T-helper 17 cell (primary cell): ENCODE measurements at places on chromosomes 6 and 20. TPM values are rescaled to one million over a fixed set of nuclear protein-coding genes. Genes with fewer than 3 reads are reported as not detected.

BNIP5 gene
- total RNA-seq = not detected

CLIC5 gene
- 7.2 TPM for total RNA-seq

RIPOR2 gene
- total RNA-seq = 364 TPM

TBC1D7 gene
- 9.1 TPM for total RNA-seq

PNLDC1 gene
- total RNA-seq = not detected

PPP1R14C gene
- not detected for total RNA-seq

GCNT2 gene
- 4.0 TPM for total RNA-seq

C6orf132 gene
- not detected for total RNA-seq

GRIK2 gene
- not detected for total RNA-seq

MMP24 gene
- 0.16 TPM for total RNA-seq

SAMD3 gene
- 14.5 TPM for total RNA-seq

SAMD5 gene
- total RNA-seq = not detected

JPH2 gene
- not detected for total RNA-seq

TRMT6 gene
- total RNA-seq = 12.8 TPM

PRKN gene
- 8.3 TPM for total RNA-seq

TMEM14A gene
- 7.8 TPM for total RNA-seq

GSTA2 gene
- not detected for total RNA-seq

MYH7B gene
- total RNA-seq = 0.70 TPM

SIRPD gene
- not detected for total RNA-seq

PTCRA gene
- total RNA-seq = 35.0 TPM

DDO gene
- 0.21 TPM for total RNA-seq

SDHAF4 gene
- total RNA-seq = 4.7 TPM

C6orf15 gene
- total RNA-seq = not detected

CALHM4 gene
- not detected for total RNA-seq

KHDC1L gene
- total RNA-seq = not detected

TP53TG5 gene
- total RNA-seq = not detected

CTAGE9 gene
- total RNA-seq = not detected

MPC1 gene
- total RNA-seq = 21.6 TPM

RFX6 gene
- total RNA-seq = not detected

LY6G6D gene
- total RNA-seq = not detected

REM1 gene
- not detected for total RNA-seq

TJAP1 gene
- total RNA-seq = 33.2 TPM

SEMG1 gene
- not detected for total RNA-seq

RPP40 gene
- 2.1 TPM for total RNA-seq

RCAN2 gene
- total RNA-seq = not detected

GPX5 gene
- not detected for total RNA-seq

OR2H2 gene
- not detected for total RNA-seq

MICA gene
- 11.5 TPM for total RNA-seq

ERVFRD-1 gene
- not detected for total RNA-seq

MYL9 gene
- total RNA-seq = 125 TPM

CDSN gene
- total RNA-seq = not detected

MAS1 gene
- total RNA-seq = not detected

GSTA1 gene
- not detected for total RNA-seq
